ENCODE measurements at places on chromosomes 2 and 18.

- no peak for DNase-seq
These were observed 202.8 kb downstream of the PIK3C3 start for GRCh38 chr18:42157878-42158277.

DNA sequence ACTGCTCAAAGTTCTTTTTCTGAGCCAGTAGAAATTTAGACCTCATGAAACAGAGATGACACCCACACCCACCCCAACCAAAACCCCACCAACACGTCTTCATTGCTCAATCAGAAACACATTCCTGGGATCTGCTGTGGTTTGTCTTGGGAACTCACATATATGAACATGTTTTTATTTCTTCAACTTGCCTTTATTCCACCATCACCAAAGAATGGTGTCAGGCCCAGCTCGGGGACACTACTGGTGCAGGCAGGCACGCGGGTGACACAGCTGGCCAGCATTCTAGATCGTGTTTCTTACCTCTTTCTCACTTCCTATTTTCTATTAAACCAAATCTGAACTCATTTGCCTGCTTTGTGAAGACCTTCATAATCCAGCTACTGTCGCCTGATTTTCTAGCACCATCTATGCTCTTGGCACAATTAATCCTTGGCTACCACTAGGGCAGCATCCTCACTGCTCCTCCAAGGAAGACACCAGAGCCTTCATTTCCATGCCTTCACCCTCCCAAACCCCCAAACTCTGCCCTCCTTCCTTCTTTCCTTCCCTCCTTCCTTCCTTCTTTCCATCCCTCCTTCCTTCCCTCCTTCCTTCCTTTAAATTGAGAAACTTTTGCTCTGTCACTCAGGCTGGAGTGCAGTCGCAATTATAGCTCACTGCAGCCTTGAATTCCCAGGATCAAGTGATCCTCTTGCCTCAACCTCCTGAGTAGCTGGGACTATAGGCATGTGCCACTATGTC lies 157.1 kb downstream of the BCL2 start:
- DNase-seq = no peak

DNA sequence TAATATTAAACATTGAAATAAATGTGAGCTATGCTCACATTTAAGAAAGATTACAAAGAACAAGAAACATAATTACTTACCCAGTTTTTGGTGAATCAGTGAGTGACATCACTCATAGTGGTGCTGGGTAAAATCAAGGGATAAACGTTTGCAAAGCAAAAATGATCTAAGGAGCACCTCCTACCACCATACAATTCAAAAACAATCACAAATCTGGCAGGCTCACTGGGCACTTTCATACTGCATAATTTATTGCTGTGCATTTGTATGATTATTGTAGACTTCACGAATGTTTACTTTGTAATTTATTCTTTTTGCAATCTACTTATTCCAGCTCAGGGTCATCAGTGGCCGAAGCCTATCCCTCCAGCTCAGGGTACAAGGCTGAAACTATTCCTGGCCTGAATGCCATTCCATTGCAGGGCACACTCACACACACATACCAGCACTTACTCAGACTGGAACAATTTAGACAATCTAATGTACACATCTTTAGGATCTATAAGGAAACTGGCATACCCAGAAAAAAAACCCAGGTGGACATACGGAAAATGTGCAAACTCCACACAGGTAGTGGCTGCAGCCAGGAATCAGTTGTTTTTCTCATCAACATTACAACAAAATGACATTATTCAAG lies 34.4 kb downstream of the AFTPH start:
- no peak for DNase-seq

DNA sequence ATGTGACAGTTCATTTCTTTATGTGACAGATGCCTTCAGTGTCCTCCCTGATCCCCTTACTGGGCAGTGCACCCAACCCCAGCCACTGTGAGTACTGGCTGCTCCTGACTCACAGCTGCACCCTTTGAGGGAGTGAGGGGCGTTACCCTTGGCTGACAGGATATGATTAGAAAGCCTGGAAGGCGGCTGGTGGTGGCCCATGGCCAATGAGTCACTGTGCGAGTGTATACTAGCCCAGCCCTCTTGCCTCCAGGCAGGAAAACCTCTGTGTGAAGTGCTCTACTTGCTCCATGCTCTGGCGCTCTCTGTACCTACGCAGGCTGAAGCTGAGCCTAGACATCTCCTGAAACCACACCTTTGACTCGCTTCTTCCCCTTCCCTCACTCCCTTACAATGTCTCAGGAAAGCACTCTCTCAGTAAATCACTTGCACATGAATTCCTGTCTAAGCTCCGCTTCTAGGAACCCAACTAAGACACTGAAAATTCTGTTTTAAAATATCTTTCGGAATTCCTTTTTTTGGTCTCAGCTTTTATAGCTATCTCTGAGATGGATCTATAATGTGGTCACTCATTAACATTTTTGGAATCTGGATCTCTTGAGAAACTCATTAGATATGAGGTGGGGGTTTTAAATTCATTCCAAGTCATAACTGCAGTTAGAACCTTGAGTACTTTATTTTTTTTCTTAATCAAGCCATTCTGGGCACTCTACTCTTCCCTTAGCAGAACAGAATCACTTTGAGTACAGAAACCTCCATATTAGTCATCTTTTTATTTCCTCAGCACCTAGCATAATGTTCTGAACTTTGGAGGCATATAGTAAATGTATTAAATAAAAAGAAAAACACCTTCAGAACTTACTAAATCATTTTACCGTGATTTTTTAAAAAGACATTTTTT lies 25.3 kb upstream of the STAM2 start:
- peak; percentile 1 for DNase-seq

DNA sequence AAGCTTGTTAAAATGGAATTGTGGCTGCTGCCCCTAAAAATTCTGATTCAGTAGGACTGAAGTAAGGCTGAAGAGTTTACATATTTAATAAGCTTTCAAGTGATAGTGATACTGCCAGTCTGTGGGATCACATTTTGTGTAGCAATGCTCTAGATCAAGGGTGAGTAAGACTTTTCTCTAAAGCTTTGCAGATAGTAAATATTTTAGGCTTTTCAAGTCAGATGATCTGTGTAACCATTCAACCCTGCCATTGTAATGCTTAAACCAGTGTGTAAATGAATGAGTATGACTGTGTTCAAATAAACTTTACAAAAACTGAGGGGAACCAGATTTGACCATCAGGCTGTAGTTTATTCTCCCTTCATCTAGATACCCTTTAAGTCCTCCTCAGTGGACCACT lies 92.7 kb downstream of the PIK3C3 start:
- no peak for DNase-seq

- no peak for DNase-seq
These were observed 339.0 kb downstream of the RAD51AP2 start for GRCh38 chr2:17179145-17179808.

DNA sequence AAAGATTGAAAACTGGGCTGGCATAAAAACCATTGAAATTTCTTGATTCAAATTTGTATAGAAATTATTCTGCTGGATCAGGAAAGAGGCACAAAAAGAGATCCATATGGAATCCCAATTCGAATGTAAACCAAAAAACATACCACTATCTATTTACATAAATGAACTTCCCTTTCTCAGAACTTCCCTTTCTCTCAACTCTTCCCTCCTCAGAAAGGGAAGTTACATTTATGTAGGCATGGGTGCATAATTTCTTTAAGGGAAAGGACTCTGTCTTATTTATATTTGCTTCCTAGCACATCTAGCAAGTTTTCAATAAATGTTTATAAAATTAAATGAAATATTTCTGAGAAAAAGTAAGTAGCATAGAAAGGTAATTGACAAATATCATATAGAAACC lies 398.1 kb upstream of the ATP5MC3 start:
- DNase-seq = no peak

DNA sequence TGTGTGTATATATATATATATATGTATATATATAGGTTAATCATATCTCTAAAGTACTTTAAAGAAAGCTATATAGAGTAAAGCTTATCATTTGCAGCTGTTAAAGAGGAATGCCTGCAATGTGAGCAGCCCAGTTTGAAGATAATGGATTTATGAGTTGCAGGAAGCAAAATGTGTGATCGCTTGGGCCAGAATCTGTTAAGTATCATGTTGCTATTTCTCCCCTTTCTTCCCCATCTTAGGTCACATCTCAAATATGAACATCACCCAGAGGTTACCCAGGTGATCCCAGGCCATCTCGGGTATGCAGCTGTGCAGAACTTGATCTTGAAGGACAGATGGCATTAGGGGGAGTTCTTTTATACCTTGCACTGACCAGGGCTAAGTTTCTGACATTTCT lies 316.5 kb downstream of the MTX2 start:
- no peak for DNase-seq

DNA sequence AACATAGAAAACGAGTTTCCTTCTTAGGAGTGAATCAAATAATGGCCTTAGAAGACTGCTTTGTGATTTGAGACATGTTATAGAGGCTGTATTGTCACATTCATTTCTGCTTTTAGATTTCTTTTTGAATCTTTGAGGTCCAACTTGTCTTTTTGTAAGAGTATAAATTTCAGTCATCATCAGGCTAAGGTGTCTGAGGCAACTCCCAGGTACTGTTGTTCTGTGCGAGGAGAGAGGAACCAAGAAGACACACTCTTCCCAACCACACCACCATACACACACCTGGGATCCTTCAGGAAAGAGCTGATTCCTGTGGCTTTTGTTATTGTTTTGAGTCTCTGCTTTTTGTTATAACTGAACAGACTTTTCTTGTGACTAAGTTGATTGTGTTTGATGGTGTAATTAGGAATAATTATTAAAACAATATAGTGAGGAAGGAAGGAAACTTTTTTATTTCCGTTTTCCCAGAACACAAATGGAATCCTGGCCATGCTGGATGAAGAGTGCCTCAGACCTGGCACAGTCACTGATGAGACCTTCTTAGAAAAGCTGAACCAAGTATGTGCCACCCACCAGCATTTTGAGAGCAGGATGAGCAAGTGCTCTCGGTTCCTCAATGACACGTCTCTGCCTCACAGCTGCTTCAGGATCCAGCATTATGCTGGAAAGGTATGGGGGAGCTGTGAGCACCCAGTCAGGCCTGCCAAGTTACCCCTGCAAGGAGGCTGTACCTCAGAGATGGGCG lies 140.4 kb downstream of the MYO1B start:
- DNase-seq = no peak

DNA sequence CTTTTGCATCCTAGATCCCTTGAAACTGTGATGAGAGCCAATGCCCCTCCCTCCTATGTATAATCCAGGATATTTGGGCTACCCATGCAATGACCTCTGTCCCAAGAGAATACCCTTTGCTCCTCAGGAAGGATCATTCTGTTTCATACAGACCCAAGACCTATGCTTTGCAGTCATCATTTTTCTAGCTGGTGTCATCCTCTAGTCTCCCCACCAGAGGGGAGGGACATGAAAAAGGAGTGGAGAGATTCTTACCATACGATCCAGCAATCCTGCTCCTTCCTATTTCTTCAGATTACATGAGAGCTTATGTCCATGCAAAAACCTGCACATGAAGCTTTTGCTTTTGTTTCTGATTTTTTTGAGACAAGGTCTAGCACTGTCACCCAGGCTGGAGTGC lies 13.8 kb upstream of the GIGYF2 start:
- DNase-seq = no peak

- DNase-seq = no peak
These were observed 235.4 kb downstream of the CELF4 start for GRCh38 chr18:37330173-37330572.

GRCh38 chr18:13207294-13207693 lies 11.3 kb upstream of the LDLRAD4 start:
- DNase-seq = no peak

DNA sequence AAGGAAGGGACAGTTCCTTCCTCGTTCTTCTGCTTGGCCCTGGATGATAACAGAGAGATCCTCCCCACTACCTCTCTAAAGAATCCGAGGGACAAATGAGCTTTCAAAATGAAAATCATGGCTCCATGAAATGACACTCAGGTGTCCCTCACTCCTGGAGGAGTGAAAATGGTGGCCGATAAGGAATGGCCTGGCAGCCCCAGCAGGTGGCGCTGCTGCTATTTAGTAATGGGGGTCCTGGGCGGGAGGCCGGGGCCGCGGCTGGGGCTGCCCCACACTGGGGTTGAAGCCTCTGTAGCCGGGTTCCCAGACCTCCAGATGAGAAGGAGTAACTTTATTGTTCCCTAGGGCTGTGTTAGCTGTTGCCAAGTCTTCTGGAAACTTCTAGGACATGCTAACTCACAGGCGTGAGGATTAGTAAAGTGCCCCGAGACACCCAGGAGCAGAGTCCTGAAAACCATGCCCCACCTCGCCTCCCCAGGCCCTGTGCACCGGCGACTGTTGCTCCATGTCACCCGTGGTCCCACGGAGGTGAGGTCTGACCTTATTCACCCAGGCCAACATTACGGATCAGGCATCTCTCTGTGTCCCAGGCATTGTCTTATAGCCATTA lies 138.0 kb downstream of the CTIF start:
- DNase-seq = peak; percentile 78

- DNase-seq = peak; percentile 59
These were observed 1888.3 kb upstream of the CELF4 start for GRCh38 chr18:39453882-39454281.

- DNase-seq = peak; percentile 24
These were observed 270.7 kb downstream of the HAUS1 start for GRCh38 chr18:46374850-46375249.

DNA sequence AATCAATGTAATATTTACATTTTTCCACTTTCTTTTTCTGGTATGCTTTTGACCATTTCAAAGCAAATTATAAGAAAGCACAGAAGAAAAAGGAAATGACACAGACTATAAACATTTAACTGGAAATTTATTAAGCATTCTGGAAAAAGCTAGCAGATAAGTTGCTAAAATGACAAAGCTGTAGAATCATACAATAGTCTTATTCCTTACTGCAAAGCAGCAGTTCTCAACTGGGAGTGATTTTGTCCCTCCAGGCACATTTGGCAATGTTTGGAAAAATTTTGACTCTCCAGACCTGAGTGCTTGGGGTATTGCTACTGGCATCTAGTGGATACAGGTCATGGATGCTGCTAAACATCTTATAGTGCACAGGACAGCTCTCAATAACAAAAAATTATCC lies 75.1 kb downstream of the MBD5 start:
- no peak for DNase-seq

DNA sequence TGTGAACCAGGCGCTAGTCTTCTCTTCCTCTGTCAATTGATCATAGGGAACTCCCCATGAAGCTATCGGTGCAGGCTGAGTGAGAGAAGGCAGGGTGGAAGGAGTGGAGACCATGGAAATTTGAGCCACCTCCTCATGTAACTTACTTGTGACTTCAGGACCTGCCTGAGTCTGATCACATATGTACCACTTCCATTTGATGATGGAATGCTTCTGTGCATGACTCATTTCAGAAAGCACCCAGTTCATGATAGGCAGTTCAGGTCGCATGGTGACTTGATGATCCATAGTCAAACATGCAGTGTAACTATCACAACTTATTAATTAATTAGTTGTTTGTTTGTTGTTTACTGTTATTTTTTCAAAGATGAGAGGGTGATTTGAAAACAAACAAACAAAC lies 1296.7 kb downstream of the SUCLG1 start:
- no peak for DNase-seq

All from NCI-H146 (cell line).